ENCODE measurements at places on chromosomes 4 and X. TPM values are rescaled to one million over a fixed set of nuclear protein-coding genes. Genes with fewer than 3 reads are reported as not detected.

DNA sequence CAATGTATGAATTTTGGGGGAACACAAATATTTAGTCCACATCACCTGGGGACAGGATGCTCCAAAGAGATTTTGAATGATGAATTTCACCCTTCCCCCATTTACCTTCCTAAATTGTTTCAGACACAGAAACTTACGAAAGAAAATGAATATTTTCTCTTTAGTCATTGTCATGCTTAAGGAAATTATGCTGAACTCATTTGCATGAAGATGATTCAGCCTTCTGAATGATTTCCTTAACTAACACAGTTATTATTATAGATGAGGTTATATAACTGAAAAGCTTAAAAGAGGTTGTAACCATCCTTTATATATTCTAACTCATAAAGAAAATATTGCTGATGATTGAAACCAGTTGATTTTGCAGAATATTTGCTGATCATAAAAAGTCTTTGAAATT, 61.1 kb downstream of the KCNIP4 start:
- no peak overlapping the region for H3K4me3 ChIP-seq
- DNase-seq: no peak
- no peaks in the 10 kb centered on the region for H3K4me1 ChIP-seq
- no peak overlapping the region for H3K27ac ChIP-seq
- no peaks in the 10 kb centered on the region for H3K27me3 ChIP-seq

Gene ASB11
- total RNA-seq: not detected

DNA sequence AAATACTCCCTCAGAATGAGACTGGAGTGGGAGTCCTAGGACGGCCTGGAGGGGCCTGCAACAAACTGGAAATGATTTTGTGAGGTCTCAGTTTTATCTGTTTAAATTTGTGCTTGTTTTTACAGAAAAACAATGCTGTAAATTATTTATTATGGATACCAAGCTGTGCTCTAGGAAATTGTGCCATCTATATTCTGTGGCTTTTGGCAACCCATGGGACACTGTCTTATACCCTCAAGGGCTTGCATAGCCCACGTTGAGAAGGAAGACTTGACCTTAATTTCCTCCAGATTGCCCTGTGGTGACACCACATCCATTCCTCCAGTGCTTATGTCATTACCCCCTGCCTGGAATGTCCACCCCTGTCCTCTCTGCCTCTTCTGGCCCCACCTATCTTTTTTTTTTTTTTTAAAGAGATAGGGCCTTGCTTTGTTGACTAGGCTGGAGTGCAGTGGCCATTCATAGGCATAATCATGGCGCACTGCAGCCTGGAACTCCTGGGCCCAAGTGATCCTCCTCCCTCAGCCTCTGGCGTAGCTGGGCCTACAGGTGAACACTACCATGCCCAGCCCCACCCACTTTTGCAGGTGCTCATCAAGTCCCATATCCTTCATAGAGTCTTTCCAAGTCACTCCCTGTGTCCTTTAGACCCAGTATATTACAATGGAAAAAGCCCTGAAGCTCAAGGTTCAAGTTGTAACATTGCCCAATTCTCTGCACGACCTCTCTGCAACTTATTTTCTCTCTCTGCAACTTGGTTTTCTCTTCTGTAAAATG, 77.4 kb downstream of the HPRT1 start:
- H3K27ac ChIP-seq: no peak overlapping the region
- DNase-seq: no peak
- no peaks in the 10 kb centered on the region for H3K4me1 ChIP-seq
- H3K4me3 ChIP-seq: no peak overlapping the region
- H3K36me3 ChIP-seq: no peaks in the 10 kb centered on the region
- no peaks in the 10 kb centered on the region for H3K27me3 ChIP-seq

Gene XPNPEP2
- 14.4 TPM for total RNA-seq

Data from esophagus muscularis mucosa (tissue), 4 donors.